ENCODE measurements at places on chromosomes 6 and 20.

- peak; percentile 27 for DNase-seq
These were observed 6.2 kb downstream of the CST11 start for GRCh38 chr20:23446505-23446904.

DNA sequence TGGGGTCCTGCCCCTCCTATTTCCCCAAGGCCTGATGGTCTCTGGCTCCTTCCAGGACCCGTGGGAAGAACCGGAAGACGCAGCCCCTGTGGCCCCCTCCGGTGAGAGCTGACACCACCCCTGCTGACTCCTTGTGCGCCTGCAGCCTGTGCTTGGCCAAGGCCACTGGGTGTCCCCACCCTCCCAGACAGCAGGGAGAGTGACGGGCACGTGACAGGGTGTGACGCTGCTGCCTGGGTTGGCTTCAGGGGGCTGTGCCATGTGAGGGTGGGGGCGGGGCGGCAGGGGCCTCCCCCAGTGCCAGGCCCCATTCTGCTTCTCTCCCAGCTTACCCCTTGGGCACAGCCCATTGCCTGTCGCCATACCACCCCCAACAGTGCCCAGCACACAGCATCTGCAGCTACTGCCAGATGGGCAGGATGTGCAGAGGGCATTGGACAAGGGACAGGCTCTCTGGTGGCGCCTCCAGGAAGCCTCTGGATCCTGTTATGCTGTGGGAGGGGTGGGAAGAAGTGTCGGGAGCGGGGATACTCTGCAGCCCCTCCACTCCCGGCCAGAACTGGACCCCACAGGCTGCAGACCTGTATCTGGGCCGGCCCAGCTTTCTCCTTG lies 2.9 kb downstream of the BIRC7 start:
- no peak for DNase-seq

DNA sequence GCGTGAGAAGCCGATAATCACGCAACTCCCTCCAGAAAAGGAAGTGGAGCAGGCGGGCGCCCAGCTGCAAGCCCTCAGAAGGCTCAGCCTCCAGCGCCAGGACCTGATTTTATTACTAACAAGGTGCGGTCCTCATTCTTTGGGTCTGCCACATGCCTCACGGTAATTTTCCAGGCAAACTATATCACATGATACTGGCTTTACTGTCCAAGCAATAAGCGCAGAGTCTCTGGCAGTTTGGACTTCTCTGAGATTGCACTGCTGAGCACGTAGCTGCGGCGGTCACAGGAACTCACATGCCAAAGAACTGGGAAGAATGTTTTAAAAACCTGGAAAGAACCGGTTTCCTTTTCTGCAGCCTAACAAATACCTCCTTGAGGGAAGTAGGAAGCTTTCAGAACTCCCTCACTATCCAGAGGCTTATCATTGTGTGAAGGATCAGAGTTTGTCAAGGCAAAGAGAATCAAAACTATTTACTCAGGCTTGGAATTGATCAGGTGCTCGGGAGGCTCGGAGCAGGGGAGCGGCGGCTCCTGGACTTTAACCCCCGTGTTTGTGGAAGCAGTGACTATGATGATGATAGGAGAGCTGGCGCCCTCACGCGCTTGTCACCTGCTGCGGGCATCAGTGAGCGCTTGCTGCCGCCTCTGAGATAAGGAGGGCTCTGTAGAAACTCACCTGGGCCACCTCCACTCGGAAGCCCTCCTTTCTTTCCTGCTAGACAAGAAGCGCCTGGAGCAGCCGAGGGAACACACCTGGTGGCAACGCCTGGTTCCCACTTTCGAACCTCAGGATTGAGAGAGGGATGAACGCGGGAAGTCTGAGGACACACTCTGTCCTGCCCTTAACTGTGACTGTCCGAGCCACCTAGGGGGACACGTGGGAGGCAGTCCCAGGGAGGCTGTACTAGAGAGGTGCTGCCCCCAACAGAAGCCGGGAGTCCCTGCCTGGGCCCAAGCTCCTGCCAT lies 27.2 kb upstream of the SYNJ2 start:
- no peak for DNase-seq

DNA sequence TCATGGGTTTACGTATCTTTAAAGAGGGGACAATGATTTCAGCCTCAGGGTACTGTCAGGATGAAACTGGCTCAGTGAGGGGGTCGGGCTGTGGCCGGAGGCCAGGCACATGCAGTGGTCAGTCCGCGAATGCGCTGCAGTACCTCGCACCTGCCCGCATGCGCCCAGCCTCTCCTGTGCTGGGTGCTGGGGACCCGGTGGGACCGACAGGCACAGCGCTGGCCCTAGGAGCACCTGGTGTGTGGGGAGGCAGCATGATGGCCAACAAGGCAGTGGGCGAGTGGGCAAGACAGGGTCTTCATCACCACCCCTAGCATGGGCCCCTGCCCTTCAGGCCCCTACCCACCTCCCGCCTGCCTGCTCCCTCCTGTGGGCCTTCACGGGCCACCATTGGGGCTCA lies 970 bp upstream of the CABLES2 start:
- DNase-seq: no peak

GRCh38 chr6:28449056-28449455 lies 5.8 kb upstream of the ZSCAN23 start:
- DNase-seq: no peak

DNA sequence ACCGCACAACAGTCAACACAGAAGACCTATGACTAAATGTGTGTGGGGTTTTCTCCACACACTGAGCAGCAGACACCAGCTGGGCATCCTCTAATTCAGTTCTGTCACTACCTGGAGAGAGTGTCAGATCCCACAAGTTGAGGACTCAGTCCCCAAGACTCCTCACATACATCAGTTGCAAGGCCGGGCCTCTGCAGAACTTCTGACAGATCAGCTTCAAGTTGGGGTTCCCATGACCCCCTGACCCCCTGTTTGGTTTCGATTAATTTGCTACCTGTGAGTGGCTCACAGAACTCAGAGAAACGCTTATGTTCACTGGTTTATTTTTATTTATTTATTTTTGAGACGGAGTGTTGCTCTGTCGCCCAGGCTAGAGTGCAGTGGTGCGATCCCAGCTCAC lies 3.2 kb upstream of the NINL start:
- no peak for DNase-seq

- no peak for DNase-seq
These were observed 689 bp upstream of the COL20A1 start for GRCh38 chr20:63292292-63292701.

GRCh38 chr20:15091421-15092037 lies 754.1 kb upstream of the FLRT3 start:
- DNase-seq: no peak

DNA sequence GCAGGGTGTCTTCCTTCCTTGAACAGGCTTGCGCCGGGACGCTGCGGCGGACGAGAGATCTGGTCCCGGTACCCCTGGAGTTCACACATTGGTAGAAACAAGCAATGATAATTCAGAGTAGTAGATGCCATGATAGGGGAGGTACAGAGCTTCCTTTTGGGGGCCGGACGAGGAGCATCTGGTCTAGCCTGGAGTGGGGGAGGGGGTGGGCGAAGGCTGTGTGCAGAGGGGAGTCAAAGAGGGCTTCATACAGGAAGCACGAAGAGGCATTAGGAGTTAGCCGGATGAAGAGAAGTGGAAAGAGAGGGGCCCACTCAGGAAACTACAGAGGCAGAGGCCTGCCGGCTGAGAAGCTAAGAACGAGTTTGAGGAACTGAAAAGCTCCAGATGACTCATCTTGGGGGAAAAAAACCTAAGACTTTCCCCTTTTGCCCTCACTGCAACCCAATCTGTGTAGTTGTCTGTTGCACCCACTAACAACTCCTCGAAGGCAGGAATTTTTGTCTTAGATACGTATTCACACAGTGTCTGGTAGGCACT lies 611 bp downstream of the CNPY3 start:
- peak; percentile 31 for DNase-seq

DNA sequence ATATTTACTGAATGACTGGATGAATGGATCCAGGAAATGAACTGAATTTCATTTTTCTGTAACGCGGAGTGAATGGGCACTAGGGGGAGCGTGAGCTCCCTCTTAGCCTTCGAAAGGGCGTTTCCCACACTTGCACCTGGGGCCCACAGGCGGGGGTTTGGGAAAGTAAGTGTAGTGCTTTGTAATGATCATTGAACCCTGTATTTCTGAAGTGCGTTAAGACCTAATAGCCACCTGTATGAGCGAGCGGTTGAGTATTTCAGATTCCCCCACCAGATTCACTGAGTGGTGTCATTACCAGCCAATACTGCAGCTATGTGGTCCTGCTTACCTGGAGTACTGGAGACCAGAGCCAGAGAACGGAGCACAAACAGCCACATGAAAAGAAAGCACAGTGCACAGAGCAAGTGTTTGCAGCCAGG lies 10.5 kb downstream of the SYTL3 start:
- DNase-seq: no peak

DNA sequence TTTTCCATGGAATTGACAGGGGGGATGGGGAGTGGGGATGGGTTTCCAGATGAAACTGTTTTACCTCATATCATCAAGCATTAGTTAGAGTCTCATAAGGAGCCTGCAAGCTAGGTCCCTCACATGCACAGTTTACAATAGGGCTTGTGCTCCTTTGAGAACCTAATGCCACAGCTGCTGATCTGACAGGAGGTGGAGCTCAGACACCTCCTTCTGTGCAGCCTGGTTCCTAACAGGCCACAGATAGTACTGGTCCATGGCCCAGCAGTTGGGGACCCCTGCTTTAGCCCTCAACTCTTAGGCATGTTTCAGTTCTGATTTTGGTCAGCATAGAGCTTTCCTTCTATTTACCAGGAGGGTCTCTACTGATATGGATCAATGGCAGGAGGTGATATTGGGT lies 251.6 kb downstream of the LAMA2 start:
- no peak for DNase-seq

DNA sequence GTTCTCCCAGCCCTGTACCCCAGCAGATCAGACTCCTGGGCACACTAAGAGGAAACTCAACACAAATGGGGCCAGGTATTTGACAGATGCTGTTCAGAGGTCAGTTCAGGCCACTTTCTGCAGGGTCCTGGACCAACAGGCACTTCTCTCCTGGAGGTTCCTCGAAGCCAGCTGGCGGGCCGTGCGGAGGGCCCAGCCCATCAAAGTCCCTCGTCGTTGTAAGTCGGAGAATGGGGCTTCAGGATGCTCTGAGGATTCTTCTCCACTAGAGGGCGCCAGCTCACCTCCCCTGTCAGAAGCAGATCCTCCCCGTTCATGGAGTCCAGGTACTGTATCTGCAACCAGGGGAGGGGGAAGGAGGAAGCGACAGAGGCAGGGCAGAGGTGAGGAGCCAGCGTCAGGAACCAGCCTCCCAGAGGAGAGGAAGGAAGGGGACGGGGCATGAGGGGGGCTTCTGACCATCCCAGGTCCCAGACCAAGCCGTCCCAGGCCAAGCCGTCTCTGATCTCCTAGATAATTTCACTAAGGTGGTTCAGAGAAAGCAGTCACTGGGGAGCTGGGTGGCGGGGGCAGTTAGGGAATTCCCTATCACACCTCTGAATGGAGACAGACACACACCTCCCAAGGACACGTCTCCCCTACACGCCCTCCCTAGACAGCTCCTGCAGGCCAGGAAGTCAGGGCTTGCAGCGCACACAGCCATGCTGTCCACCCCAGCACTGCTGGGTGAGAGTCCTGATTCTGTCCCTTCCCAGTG lies 11.7 kb upstream of the FAM83C start:
- DNase-seq: peak; percentile 88

DNA sequence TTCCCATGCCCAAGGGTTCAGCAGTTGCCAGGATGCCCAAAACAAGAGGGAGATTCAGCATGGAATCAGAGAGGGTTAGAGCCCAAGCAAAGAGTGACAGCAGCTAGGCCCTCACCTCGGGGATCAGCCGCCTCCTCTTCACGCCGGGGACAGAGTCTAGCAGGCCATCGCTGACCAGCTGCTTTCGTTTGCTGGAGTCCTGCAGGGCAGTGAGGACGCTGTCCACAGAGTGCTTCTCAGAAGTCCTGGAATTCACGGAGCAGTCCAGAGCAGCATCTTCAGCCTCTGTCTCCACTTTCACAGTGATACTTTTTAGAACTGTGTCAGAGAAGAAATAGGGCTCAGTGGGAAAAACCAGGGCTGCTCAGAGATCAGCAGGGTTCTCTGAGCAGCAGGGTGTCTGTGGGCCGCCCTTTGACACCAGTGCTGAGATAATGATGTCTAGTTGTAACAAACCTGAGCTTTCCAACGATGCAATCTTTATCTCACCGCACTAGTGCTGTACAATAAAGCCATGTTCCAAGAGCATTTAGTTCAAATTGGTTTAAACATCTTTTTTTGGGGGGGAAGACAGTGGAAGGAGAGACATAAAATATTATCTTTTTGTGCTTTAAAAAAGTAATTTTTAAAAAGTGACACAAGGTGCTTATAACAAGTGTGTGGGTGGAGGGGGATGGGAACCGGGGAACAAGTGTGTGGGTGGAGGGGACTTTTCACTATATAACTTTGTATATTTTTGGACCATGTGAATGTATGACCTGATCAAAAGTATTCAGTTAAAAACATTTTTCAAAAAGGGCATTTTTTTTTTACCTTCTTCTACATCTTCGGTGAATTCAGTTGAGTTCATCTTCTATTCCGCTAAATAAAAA lies 16.6 kb downstream of the BEND3 start:
- no peak for DNase-seq

DNA sequence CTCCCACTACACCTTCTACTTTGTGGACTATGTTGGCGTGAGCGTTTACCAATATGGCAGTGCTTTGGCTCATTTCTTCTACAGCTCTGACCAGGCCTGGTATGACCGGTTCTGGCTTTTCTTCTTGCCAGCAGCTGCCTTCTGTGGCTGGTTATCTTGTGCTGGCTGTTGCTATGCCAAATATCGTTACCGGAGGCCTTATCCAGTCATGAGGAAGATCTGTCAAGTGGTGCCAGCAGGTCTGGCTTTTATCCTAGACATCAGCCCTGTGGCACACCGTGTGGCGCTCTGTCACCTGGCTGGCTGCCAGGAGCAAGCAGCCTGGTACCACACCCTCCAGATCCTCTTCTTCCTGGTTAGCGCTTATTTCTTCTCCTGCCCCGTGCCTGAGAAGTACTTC lies 16.5 kb upstream of the EFHC1 start:
- DNase-seq: no peak

- no peak for DNase-seq
These were observed 124.3 kb upstream of the SOX4 start for GRCh38 chr6:21469213-21469612.

GRCh38 chr6:156647991-156648390 lies 129.2 kb upstream of the ARID1B start:
- no peak for DNase-seq

GRCh38 chr6:18536591-18537055 lies 149.5 kb downstream of the RNF144B start:
- DNase-seq: no peak

- DNase-seq: no peak
These were observed 167.7 kb downstream of the SIM1 start for GRCh38 chr6:100296810-100297544.

GRCh38 chr20:44471481-44471882 lies 4.2 kb upstream of the TTPAL start:
- no peak for DNase-seq

- DNase-seq: no peak
These were observed 280.5 kb downstream of the QKI start for GRCh38 chr6:163694988-163695398.

GRCh38 chr6:3188262-3188661 lies 30.9 kb upstream of the TUBB2A start:
- no peak for DNase-seq

- DNase-seq: no peak
These were observed 471.8 kb upstream of the BTBD3 start for GRCh38 chr20:11445891-11446290.

Measured in T-helper 1 cell (primary cell).